ENCODE measurements at places on chromosomes 4 and X. TPM values are rescaled to one million over a fixed set of nuclear protein-coding genes. Genes with fewer than 3 reads are reported as not detected.

Gene NSG1
- 10.6 TPM for total RNA-seq

Gene HNRNPD
- total RNA-seq, result 162 TPM

Gene MAGEB17
- not detected for total RNA-seq

Gene TMEM154
- total RNA-seq, result 13.2 TPM

Gene PCDH11X
- 0.31 TPM for total RNA-seq

Gene NUDT10
- 6.6 TPM for total RNA-seq

Gene HGFAC
- total RNA-seq, result 0.52 TPM

Gene TXK
- not detected for total RNA-seq

Gene SMIM43
- not detected for total RNA-seq

Gene MND1
- total RNA-seq, result 1.0 TPM

Gene SPANXN4
- not detected for total RNA-seq

Gene SSX4B
- not detected for total RNA-seq

Gene SUPT20HL2
- not detected for total RNA-seq

Gene OTUD6A
- total RNA-seq, result not detected

Data from astrocyte (in vitro differentiated cells and primary cell).